ENCODE measurements at places on chromosomes 11 and 22. TPM values are rescaled to one million over a fixed set of nuclear protein-coding genes. Genes with fewer than 3 reads are reported as not detected.

GRCh38 chr11:34245041-34245440 lies 112.8 kb downstream of the ABTB2 start:
- no peak for ATAC-seq

- peak; percentile 36 for ATAC-seq
Observed at GRCh38 chr11:118263695-118264568, at the start of gene MPZL2. TSS of gene MPZL2 (minus strand) at chr11:118264297. CDS start at chr11:118264153, 144 bp downstream.

RIC3 gene
- 19.3 TPM for total RNA-seq

IGSF22 gene
- not detected for total RNA-seq

DCHS1 gene
- total RNA-seq: 59.8 TPM
